ENCODE measurements at places on chromosomes 12 and 14.

GRCh38 chr12:83172866-83173649 lies 486.4 kb downstream of the TMTC2 start:
- no peak for DNase-seq

DNA sequence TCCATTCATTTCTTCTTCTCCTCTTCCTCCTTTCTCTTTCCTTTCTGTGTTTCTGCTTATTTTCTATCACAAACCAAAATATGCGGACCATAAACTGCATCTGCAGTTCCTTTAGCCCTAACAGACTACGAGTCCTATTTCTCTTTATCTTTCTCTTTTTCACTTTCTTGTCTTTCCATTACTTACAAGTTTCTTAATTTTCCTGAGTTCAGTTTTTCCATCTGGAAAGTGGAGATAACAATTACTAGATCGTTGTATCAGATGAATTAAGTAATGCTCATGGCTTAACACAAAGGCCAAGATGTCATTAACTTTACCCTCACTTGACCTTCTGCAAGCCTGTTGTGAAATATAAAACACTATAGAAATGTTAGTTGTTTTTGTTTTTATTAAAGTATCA lies 983 bp upstream of the COPS7A start:
- DNase-seq: no peak

DNA sequence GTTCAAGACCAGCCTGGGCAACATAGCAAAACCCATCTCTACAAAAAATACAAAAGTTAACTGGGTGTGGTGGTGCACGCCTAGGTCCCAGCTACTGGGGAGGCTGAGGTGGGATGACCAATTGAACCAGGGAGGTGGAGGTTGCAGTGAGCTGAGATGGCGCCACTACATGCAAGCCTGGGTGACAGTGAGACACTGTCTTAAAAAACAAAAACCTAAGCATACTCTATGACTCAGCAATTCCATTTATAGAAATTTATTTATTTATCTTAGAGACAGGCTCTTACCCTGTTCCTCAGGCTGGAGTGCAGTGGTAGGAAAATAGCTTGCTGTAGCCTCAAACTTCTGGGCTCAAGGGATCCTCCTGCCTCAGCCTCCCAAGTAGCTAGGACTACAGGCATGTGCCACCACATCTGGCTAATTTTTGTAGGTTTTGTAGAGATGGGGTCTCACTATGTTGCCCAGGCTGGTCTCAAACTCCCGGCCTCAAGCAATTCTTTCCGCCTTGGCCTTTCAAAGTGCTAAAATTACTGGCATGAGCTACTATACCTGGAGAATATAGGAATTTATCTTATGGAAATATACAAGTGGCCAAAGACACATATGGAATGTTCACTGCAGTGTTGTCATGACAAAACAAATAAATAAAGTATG lies 43.3 kb downstream of the NCKAP5L start:
- peak; percentile 52 for DNase-seq

DNA sequence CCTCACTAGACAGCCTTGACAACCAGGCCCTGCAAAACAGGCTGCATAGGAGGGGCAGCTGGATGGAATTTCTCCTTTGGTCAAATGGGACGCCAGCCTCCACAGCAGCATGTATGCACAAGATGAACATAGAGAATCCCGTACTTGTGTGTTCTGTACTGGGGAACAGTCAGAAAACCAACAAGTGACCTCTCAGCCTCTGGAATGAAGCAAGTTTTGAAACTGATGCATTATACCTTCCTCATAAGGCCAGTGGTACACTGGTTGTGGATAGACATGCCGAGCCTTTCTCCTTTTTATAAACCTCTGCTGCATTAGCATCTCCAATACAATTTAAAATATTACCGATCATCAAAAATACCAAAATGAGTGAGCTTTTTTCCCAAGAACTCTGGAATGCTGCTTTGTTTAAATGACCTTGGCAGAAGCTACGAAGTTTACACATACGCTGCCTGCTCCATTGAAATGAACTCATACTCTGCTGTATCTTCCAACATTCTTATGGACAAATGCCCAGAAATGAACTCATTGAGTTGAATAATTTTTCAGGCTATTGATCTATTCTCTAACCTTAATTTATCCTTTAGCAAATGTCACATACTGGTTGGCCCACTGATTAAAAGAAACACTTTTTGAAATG lies 47.6 kb upstream of the FERMT2 start:
- peak; percentile 92 for DNase-seq

DNA sequence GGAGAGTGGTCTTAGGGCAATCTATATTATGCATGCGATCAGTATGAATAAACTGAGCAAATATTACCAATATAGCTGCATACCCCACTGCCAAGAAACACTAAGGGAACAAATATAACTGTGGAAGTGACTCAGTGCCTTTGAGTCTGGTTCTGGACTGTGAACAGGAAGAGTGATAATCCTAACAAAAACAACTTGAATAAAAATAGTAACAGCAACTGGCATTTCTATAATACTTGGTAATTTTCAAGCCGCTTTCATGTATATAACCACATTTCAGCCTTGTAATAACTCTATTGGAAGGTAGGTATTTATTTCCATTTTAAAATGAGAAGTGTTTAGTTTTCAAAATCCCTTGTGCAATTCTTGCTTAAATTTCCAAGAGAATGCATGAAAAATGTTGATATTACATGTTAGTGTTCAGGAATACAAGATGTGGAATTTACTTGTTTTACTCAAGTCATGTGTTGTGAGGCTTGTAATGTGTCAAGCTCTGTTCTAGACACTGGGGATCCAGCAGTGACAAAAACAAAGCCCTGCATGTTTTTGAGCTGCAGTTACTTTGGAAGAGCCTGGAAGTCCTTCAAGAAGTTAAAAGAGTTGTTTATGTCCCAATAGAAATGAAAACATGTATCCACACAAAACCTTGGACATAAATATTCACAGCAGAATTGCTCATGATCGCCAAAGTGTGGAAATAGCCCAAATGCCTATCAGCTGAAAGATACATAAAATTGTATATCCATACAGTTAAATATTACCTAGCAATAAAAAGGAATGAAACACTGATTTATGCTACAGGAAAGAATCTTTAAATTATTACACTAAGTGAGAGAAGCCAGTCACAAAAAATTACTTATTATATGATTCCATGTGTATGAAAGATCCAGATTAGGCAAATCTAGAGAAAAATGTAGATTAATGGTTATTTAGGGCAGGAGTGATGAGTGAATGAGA lies 338.1 kb upstream of the TMEM132C start:
- DNase-seq: peak; percentile 3

GRCh38 chr14:60323199-60323896 lies 74.3 kb downstream of the PPM1A start:
- DNase-seq: no peak

- DNase-seq: peak; percentile 69
Measured at GRCh38 chr12:91178139-91178561, 4.5 kb downstream of the DCN start.

GRCh38 chr12:83476006-83476405 lies 789.3 kb downstream of the TMTC2 start:
- DNase-seq: no peak

DNA sequence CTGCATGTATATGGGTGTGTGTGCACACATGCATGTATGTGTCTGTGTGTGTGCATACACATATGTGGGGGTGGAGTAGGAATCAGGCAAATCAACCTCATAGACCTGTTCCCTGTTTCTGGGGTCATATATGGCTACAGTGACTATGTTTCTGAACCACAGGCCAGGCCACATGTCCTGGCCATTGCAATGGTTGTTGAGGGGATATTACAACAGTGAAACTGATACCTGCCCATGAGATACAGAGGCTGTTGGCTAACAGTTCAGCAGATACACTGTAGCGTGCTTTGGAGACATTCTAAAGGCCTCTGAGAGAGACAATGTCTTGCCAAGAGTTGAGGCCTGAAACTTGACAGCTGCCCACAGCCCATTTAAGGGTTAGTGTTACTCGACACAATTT lies 47.3 kb upstream of the FOS start:
- no peak for DNase-seq

DNA sequence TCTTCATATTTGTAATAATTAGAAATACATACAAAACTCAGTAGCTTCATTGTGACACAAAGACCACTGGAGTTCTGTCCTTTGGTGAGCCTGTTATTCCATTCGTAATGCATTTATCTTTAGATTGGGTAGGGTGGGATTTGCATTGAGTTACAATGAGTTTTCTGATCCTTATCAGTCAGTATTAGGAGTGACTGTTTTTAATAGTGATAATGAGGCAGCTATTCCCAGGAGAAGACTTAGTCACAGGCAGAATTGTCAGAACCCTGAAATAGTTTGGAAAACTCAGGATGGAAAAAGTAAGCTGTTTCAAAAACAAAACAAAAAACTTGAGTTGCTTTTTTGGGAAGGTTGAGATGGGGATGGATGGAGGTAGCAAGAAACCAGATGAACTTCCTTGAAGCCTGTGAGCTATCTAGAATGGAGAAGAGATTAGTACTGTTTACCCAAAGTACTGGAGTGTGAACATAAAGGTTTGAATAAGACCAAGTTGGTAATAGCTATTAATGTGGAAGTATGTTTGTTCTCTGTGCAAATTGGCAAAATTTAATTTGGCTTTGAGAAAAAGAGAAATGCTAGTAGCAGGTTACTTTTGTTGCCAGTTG lies 38.6 kb downstream of the FBXO34 start:
- DNase-seq: peak; percentile 9

GRCh38 chr12:25590011-25590721 lies 37.1 kb upstream of the LMNTD1 start:
- DNase-seq: no peak

DNA sequence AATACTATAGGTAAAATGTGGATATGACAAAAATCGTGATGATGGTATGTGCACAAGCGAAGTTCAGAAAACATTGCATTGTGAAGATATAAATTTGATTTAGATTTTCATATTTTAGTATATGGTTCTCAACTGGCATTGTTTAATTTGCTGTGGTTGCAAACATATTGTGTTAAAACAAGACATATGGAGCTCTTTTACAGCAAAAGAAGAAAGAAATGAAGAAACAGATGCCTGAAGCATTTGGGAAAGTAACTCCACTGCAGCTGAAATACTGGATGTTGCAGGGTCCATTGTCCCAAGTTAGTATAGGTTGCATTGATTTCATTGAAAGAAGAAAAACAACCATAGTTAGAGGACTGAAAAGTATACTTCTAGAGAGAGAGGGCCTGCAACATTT lies 185.8 kb upstream of the SSTR1 start:
- no peak for DNase-seq

DNA sequence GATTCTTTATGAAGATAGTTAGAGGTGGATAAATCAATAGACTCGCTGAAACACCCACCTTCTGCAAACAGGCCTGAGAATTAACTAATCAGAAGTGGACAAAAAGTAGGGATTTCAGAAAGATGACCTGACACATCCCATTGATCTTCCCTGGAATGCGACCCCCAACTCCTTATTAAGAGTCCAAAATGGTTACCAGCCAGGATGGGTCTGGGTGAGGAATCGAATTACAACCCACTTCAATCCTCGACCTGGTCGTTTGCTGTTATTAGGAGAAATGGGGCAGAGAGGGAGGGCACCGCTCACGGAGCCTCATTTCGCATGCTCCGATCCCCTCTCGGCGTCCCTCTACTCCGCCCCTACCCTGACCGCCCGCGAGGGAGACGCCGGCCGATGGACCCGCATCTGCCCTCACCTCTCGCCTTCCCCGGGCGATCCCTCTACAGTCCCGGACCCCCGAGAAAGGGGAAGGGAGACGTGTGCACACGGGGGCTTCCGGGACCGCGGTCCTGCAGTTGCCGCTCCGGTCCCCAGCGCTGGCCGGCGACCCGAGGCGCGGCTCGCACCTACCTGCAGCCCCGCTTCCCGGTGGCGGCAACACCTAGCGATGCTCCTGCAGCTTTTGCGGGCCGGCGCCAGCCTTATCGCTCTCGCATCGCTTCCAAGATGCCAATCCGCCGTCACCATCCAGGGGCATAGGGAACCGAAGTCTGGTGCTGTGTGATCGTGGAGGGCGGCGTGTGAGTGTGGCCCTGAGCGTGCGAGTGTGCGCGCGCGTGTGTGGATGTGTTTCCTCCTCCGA lies 69.3 kb upstream of the USP15 start:
- DNase-seq: no peak

GRCh38 chr12:1634149-1634548 lies 5.1 kb downstream of the WNT5B start:
- no peak for DNase-seq

GRCh38 chr14:54023027-54023426 lies 66.4 kb upstream of the BMP4 start:
- no peak for DNase-seq

DNA sequence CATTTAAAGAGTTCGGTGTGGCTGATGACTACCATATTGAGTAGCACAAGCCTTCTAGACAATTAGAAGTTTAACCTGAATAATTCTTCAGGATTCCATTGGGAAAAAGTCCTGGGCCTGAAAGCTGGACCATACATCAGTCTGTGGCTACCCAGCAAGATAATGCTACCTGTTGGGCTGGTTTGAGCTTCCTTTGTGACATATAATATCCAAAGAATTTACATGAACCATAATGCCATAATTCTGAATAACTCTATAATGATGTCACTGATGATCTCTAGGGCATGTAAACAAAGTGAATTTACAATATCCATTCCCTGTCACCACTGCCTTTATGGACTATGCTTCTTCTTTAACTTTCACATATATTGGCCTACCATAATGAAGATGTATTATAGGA lies 3.8 kb upstream of the YBX3 start:
- DNase-seq: no peak

- peak; percentile 54 for DNase-seq
Measured at GRCh38 chr12:32305163-32305562, 94.2 kb upstream of the FGD4 start.

- no peak for DNase-seq
Measured at GRCh38 chr14:31945074-31945613, 132.0 kb upstream of the ARHGAP5 start.

DNA sequence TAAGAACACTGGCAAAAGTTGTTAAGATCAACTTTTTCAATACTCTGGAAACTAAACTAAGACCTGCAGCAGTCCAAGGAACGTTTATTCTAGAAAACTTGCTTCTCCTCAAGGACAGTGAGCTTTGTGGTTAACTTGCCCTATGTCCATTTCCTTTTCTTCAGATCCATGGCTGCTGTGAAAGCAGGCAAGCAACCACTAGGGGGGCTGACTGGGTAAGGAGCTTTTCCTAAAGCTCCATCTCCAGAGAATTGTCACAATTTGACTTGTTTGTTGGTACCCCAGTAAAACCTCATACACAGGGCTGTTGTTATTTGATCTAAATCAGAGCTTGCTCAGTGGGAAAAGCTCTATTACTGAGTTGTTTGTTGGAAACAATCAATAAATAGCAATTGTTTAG lies 10.1 kb upstream of the RPL10L start:
- no peak for DNase-seq

GRCh38 chr14:77222546-77223225 lies 41.1 kb downstream of the TMEM63C start:
- no peak for DNase-seq

GRCh38 chr12:24118668-24119067 lies 169.2 kb upstream of the SOX5 start:
- DNase-seq: peak; percentile 39

DNA sequence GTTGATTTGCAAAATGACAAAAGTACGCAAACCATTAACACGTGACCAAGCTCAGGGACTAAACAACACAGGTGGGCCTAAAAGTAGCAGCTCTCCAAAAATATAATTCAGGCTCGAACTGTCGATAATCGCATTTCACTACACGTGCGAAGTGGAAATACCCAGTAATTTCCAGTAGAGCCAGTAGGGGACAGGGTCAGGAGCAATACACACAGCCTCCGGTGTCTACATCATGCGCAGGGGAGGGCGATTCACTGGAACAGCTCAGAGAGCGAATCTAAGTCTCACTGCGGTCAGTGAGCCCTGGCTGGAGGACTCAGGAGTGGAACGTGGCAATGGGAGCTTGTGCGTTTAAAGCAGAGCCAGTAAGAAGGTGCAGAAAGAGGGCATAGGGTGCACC lies 40.4 kb downstream of the SETD3 start:
- DNase-seq: no peak

All from fibroblast of mammary gland (primary cell).